ENCODE measurements at places on chromosomes 2 and 18.

DNA sequence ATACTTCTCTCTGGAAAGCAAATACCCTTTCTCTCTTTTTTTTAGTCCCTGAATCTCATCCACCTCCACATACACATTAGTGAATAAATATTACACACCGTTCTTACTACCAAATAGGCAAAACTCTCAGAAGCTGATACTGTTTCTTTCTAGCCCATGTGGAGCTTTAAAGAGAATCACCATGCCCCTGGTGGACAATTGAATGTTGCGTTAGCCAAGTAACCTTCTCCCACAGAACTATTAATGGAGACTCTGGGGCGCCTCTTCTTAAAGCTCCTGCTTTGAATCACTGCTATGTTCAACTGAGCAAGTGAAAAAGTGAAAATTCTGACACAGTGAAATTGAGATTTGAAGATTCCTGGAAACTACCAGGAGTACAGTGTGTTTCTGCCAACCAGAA is 522.8 kb upstream of the CDH7 start:
- no peak for DNase-seq

DNA sequence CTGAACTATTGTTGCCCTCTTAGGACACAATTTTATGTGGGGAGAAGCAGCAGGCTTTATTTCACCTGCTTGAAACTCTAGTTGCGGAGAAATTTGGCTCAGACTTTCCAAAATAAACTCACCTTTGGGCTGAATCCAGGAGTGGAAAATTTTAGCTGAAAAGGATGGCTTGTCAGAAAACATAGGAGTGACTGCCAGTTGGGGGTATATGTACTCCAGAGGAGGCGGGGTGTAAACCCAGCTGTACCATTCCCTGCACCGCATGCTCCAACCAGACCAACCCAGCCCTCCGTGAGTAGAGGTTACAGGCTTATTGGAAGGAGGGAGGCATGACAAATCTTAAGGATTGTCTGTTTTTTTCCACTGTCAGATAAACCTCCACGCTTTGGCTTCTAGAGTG is 53.8 kb downstream of the PRKCE start:
- no peak for DNase-seq

DNA sequence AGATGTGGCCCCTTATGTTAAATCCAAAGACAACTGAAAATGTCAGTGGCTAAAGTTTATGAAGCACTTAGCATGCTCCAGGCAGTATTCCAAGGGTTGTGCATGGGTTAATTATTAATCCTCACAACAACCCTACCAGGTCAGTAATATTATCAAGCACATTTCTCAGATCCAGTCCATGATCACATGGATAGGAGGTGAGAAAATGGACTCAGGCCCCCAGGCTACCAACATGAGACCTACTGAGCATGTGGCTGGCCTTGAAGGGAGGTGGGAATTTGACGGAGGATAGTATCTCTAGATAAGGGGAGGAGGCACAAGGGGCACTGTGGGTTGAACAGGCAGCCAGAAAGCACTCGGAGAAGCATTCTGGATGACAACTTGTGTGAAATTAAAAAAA is 412.0 kb downstream of the MEIS1 start:
- no peak for DNase-seq

DNA sequence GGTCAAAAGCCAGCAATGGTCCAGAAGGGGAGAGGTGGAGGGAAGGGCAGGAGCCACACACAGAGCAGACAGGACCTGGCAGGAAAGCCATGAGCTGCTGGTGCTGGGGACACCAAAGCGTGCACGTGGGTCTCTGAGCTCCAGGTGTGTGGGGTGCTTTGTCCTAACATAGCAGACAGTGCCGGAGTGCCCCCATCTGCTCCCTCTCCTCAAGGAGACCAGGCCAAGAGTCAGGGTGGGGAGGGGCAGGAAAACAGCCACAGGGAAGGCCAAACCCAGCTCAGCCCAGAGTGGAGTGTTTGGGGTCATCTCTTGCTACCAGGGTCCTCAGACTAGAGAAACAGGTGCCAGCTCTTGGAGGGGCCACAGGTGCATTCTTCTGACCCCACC is 4.2 kb upstream of the GPC1 start:
- no peak for DNase-seq

- no peak for DNase-seq
Measured at GRCh38 chr2:98167916-98168315, 80.9 kb downstream of the VWA3B start.

GRCh38 chr2:210519594-210519993 is 36.8 kb upstream of the CPS1 start:
- no peak for DNase-seq

GRCh38 chr2:209499069-209499468 is 75.2 kb downstream of the MAP2 start:
- DNase-seq, result no peak

- DNase-seq, result no peak
Measured at GRCh38 chr18:59877361-59877760, 22.4 kb upstream of the PMAIP1 start.

DNA sequence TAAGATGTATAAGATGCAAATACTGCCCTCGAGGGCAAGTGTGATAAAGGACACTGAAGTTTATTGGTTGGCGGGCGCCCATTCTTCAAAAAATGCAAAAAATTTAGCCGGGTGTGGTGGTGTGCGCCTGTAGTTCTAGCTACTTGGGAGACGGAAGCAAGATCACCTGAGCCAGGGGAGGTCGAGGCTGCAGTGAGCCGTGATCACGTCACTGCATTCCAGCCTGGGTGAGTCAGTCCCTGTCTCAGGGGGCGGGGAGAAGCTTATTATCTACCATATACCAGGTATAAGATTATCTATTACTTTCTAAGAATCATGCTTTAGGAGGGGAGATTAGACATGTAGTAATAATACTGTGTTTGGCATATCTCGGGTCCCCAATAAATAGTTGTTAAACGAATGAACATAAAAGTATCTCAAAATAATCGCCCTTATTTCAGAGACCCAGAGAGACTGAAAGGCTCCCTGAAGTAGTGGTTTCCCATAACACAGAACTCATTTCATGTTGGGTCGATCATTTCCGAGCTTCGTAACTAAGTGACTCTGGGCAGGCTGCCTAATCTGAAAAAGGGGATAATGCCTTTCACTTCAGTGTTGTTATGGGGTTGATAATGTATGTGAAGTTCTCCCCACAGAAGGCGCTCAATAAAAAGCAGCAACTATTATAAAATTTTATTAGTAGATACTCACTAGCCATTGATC is 1.2 kb upstream of the SELENOI start:
- DNase-seq, result no peak

DNA sequence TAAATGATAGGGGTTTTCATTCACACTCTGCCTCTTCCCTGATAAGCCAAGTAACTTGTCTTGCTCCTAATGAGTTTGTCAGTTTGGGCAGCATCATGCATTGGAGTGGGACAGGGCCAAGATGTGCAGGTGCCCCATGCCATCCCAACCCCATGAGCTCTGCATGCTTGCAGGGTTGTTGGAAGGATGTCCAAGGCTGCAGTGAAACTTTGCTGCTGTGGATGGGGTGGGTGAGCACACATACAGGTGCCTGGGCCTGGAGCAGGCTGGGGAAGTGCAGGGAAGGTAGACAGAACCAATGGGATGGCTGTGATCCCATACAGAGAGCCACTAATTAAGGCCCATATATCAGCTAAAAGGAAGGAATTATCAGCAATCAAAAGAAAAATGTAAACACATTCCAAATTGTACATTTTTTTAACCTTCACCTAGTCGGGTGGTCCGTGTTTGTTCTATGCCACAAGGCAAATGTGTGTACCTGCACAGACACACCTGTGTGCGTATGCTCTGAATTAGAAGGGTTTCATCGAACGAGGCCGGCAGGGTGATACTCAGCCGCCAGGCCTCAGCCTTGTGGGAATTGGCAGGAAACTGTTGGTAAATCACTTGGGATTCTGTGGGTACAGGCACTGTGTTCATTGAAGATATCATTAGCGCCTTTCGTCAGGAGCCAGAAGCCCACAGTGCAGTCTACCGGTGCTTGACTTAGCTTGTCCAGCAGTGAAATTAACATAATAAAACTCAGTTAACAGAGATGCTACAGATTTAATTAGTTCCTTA is 342.9 kb downstream of the MYCN start:
- no peak for DNase-seq

DNA sequence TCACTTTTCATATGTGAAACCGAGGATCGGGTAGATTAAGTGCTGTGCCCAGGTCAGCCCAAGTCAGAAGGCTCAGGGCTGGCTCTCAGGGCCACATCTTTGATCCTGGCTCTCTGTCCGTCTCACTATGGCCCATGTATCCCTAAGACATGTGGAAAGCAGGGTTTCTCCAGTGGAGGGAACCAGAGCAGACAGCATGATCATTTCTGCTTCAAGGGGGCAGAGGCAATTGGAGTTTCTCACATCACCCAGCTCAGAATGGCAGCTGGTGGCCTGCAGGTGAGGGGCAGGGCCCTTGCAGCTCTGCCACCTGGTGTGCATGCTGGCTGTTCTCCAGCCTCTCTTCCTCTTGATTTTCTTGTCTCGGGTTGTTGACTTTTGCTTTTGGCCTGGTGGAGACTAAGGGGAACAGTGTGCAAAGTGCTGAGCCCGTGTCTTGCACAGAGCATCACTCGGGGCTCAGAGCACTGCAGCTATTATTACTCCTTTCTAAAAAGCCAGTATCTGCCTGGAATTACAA is 27.0 kb downstream of the LDLRAD4 start:
- DNase-seq, result no peak

DNA sequence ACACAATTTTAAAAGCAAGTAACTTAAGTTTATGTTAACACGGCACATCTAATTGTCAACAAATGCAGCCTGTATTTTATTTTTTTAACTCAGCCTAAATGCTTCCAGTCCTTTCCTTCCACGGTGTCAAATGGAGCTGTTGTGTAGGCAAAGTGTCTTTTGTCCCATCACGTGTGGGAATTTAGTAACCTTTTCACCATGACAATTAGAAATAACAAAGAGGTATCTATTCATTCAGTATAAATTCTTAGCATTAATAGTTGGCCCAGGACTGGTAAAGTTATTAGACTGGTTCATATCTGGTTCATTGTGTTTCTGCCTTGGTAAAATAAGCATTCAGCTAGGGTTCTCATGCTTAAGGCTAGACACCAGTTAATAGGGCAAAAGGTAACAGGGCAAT is 47.9 kb downstream of the FRZB start:
- DNase-seq, result no peak

DNA sequence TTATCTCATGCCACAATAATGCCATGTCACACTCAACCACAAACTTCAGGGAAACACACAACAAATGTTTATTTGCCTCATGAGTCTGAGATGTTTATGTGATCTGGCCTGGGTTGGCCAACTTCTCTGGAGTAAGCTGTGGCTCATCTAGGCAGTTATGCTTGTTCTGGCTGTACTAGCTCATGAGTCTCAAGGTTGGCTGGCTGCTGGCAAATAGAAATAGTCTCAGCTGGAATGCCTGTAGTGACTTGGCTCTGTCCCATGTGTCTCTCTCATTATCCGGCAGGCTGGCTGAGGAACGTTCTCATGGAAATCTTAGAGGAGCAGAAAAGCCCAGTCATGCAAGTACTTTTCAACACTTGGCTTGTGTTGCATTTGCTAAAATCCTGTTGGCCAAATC is 234.9 kb upstream of the CDH2 start:
- no peak for DNase-seq

DNA sequence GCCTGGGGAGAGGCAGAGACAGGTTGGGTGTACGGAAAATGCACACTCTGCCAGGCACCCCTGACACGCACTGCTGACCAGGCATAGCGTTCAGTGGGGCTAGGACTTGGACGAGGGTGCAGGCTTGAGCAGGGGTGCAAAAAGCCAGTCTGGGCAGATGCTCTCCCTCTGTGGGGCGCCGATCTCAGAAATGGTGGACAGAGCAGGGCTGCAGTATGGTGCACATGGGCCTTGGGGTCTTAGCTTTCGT is 1.0 kb upstream of the ARHGEF4 start:
- no peak for DNase-seq

GRCh38 chr2:149858216-149858615 is 270.6 kb upstream of the MMADHC start:
- DNase-seq, result no peak

GRCh38 chr2:152036611-152037469 is 62.0 kb downstream of the CACNB4 start:
- peak; percentile 19 for DNase-seq

GRCh38 chr2:80288576-80288975 is 16.0 kb downstream of the LRRTM1 start:
- DNase-seq, result no peak

GRCh38 chr2:162782138-162782537 is 56.4 kb downstream of the KCNH7 start:
- DNase-seq, result no peak

GRCh38 chr2:68756178-68756577 is 21.6 kb downstream of the ARHGAP25 start:
- no peak for DNase-seq

GRCh38 chr2:26822877-26823276 is 25.1 kb upstream of the DPYSL5 start:
- DNase-seq, result no peak

GRCh38 chr2:25684577-25685473 is 11.4 kb upstream of the DTNB start:
- DNase-seq, result no peak

- DNase-seq, result no peak
Measured at GRCh38 chr2:211946960-211947359, 591.6 kb downstream of the ERBB4 start.

- no peak for DNase-seq
Measured at GRCh38 chr2:120352696-120353590, 7.0 kb downstream of the INHBB start.

DNA sequence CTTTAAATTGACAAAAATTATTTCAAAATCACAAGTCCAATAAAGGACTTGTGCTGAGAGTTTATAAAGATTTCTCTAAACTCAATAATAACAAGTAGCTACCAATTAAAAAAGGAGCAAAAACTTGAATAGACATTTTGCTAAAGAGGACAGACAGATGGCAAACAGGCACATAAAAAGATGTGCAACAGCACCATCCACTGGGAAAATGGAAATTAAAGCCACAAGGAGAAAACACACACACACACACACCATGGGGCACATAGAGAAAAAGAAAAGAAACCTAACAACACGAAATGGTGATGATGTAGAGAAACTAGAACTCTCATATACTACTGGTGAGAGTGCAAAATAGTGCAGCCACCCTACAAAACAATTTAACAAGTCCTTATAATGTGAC is 12.6 kb upstream of the SLC9A4 start:
- no peak for DNase-seq

- DNase-seq, result no peak
Measured at GRCh38 chr2:97699765-97700444, 13.5 kb upstream of the ZAP70 start.

DNA sequence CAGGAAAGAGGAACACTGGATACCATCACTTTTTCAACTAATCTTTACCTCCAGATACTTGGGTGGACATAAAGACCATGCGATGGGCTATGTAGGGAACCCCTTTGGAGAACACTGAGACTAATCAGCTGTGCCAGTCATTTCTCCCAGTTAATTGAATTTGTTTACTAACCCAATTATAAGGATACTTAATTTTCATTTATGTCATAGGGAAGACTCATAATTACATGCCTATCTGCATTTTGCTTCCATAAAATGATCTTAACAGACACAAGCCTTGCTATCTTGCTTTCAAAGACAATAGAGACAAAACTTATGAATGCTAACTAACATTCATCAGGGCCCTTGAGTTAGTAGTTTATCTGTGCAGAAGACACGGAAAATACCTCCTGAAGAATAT is 68.9 kb upstream of the CAVIN2 start:
- no peak for DNase-seq

- no peak for DNase-seq
Measured at GRCh38 chr2:178859730-178860129, 52.5 kb upstream of the TTN start.

GRCh38 chr18:50009773-50010335 is 185.1 kb downstream of the MYO5B start:
- no peak for DNase-seq

GRCh38 chr2:163119966-163120365 is 281.4 kb upstream of the KCNH7 start:
- no peak for DNase-seq

GRCh38 chr2:45901468-45902032 is 250.1 kb downstream of the PRKCE start:
- DNase-seq, result no peak
